Nephron progenitor cell (in vitro differentiated cells): ENCODE measurements at places on chromosomes 1 and 21.
A peak's percentile ranks its signal among the peaks of the same experiment; 100 is the strongest.

DNA sequence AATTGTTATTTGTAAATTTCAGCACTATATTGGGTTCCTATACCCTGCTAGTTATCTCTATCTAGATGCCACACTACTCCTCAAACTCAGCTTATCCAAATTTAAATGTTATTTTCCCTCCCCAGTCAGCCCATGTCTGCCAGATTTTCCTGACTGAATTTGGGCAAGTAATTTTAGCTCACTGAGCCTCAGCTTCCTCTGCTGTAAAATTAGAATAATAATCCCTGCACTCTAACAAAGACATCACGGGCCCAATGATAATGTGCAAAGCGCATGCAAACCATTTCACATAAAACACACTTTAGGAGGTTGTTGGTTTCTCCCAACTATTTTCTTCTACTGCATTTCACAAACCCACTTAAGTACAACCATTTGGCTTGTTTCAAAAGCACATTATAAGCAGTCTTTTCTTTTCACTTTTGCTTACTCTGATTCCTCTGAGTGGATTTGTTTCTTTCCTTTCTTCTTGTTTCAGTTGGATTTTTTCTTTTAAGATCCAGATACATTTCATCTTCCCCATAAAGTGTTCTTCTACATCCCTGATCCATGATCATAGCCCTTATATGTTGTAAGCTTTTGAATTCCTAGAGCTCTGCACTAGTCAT lies 152.8 kb upstream of the DPT start:
- H3K4me1 ChIP-seq = peaks cover 21% of the 10 kb centered on the region
- no peaks in the 10 kb centered on the region for H3K36me3 ChIP-seq

DNA sequence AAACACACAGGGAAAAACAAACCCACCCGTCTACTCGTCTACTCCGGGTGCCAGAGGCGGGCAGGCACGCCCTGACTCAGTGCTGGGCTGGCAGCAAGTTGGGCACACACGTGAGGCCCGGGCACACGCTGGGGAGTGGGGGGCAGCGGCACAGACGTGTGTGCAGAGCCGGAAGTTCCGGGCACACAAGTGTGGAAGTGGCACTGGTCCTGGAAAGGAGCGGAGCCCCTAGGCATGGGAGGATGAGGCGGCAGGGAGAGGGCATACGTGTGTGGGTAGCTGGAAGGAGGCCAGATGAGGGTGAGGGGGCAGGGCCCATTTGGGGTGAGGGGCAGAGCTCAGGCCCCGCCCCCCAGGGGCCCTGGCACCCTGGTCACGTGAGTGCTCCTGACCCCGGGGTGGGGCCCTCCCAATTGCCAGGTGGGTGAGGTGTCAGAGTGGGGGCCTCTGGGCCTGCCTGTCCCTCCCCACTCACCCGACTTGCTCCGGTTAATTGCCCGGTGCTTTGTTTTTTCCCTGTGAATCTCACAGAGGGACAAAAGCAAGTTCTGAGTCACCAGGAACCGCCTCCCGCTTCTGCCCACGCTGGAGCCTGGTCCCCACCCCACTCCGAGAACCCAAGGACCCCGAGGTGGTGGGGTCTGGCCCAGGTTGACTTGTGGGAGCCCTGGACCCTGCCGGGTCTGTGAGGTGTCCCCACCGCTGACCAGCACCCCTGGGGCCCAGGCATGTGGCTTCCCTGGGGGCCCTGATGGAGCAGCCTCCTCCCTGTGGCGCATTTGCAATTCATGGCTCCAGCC lies 104.8 kb upstream of the CASZ1 start:
- peaks cover 57% of the 10 kb centered on the region for H3K4me1 ChIP-seq
- peak overlapping the region; percentile 49 for H3K4me3 ChIP-seq
- no peak for DNase-seq

DNA sequence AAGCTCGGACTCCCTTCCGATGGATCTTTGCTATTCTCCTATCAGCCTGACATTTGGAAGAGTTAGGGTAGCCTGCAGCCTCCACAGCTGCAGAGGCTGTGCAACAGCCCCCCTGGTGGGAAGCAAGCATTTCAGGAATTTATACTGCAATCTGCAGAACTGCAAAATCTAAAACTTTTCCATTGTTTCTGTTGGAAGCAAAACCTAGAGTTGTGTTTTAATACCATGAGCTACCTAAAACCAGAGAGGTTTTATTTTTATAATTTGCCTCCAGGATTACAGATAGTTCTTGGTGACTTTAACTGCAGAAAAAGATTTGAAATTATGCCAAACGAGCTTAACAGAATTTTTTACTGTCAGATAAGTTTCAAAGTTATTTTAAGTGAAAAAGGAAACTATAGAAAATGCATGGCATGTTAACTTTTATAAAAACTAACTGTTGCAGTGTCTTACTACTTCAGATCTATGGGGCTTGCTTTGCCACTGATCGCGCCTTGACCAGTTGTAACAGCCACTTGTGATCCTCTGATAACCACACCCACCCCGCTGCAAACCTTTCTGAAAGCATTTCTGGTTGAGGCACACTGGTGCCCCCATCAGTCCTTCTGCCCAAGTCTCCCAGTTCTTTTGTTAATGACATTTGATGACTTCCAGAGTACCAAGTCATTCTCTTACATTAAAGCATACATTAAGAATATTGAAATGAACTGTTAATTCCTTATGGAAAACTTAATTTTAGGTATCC lies 64.8 kb downstream of the PRDM2 start:
- peaks cover 26% of the 10 kb centered on the region for H3K36me3 ChIP-seq
- H3K27me3 ChIP-seq = peaks cover 10% of the 10 kb centered on the region
- no peak overlapping the region for H3K27ac ChIP-seq
- H3K4me1 ChIP-seq = peaks cover 58% of the 10 kb centered on the region
- H3K4me3 ChIP-seq = no peak overlapping the region
- DNase-seq = peak; percentile 26

- H3K36me3 ChIP-seq = no peaks in the 10 kb centered on the region
- no peak for DNase-seq
- H3K4me3 ChIP-seq = no peak overlapping the region
- peaks cover 12% of the 10 kb centered on the region for H3K4me1 ChIP-seq
- H3K27me3 ChIP-seq = peaks cover 5% of the 10 kb centered on the region
- H3K27ac ChIP-seq = no peak overlapping the region
Measured at GRCh38 chr1:175508320-175509110, 234.9 kb downstream of the TNR start.

GRCh38 chr1:155195201-155196102 lies 12.2 kb downstream of the THBS3 start:
- no peak for DNase-seq
- peak overlapping the region; percentile 95 for H3K27ac ChIP-seq
- H3K27me3 ChIP-seq = peaks cover 3% of the 10 kb centered on the region
- peaks cover 30% of the 10 kb centered on the region for H3K36me3 ChIP-seq

DNA sequence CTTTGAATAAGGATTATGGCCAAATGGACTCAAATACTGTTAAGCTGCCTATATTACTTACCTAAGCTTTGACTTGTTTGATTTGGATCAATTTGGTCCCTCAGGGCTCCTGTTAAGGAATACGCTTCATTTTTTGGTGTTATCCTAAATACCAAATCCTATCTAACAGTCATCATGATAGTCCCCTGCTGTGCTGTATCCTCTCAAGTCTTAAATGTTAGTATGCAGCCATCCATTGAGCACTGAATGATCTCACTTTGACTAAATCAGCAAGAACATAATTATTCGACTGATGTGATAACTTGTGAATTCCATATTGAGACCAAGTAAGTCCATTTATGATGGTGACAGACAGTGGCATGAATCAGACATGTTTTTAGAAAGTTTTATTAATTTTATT lies 53.1 kb upstream of the ATF3 start:
- no peaks in the 10 kb centered on the region for H3K36me3 ChIP-seq
- H3K27ac ChIP-seq = no peak overlapping the region
- H3K4me3 ChIP-seq = no peak overlapping the region
- no peak for DNase-seq

DNA sequence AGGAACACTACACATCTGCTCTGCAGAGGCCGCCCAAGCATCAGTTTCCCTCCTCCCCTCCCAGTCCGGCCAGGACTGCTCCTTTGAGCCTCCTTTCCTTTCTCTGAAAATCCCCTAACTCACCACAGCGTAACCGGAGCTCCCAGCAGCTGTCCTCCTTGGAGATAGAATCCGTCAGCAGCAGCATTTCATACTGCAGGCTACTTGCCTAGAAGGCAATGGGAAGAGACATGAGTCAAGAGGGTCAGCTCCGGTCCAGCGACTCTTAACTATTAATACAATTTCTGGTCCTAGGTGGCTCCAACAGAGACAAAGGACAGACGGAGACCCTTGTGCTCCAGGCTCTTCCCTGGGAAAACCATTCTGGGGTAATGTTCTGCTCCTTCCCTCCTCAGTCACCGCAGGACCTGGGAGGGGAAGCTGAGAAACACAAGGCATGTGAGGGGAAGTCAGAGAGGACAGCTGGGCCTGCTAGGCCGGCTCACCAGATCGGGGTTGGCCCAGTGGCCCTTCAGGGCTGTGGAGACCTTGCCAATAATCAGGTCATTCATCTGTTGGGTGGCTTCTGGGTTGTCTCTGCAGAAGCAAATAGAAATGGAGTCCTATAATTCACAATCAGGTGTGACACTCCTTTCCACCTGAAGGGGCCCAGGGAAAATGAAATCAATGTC lies 99.7 kb downstream of the UBR4 start:
- peaks cover 85% of the 10 kb centered on the region for H3K36me3 ChIP-seq
- DNase-seq = no peak
- no peak overlapping the region for H3K4me3 ChIP-seq
- peaks cover 4% of the 10 kb centered on the region for H3K27me3 ChIP-seq
- H3K4me1 ChIP-seq = no peaks in the 10 kb centered on the region

DNA sequence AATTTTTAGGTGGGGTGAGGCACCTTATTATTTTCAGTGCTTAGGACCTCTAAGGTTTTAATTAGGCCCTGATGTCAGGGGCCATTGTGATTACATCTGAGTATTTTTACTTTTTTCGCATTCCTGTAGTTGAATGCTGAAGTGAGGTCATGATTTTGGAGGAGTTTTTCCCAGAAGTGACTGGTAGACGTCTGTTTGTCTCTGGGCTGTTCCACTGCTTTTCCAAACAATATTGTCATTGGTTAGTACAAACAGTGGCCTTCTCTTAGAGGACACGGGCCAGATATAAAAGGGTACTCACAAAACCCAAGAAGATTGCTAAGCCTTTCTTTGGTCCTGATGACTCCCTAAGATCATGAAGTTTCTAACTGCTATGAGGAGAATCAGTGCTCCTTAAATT lies 7.6 kb upstream of the RASAL2 start:
- H3K4me3 ChIP-seq = no peak overlapping the region
- no peak for DNase-seq
- H3K27ac ChIP-seq = no peak overlapping the region
- no peaks in the 10 kb centered on the region for H3K4me1 ChIP-seq

- peaks cover 35% of the 10 kb centered on the region for H3K4me1 ChIP-seq
- no peak overlapping the region for H3K4me3 ChIP-seq
- no peaks in the 10 kb centered on the region for H3K36me3 ChIP-seq
- H3K27ac ChIP-seq = no peak overlapping the region
Measured at GRCh38 chr1:20080441-20081352, 10.7 kb downstream of the PLA2G5 start.

DNA sequence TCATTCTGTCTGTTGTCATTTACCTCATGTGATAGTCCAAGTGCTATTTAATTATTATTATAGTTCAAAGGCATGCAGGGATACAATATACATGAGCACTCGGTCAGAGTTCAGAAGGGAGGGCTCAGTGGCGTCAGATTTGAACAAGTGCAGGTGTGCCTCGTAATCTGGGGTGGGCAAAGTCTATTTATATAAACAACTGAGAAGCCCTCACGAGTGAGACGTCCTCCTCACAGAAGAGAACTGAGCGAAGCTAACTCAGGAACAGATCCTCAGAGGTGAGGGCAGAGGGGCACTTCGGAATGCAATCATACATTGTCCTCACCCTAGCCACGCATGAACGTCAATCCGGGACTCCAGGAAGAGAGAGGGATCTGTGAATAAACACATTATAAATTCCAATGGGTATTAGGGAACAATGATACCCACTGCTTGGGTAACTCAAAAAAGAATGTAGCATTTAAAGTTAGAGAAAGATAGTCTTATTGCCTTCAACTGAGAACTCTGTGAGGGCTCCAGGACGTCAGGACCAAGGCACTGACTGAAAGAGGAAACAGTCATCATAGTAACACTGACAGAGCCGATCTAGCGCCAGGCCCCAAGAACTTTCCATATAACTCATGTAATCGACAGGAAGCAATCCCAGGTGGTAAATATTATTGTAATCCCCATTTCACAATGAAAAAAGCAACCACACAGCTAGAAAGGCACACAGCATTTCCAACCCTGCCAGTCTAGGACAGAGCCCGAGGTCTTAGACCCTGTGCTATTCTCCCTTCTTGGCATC lies 127.1 kb upstream of the B3GALT2 start:
- no peaks in the 10 kb centered on the region for H3K36me3 ChIP-seq
- H3K4me3 ChIP-seq = no peak overlapping the region
- H3K27ac ChIP-seq = no peak overlapping the region
- peaks cover 10% of the 10 kb centered on the region for H3K4me1 ChIP-seq
- no peak for DNase-seq

DNA sequence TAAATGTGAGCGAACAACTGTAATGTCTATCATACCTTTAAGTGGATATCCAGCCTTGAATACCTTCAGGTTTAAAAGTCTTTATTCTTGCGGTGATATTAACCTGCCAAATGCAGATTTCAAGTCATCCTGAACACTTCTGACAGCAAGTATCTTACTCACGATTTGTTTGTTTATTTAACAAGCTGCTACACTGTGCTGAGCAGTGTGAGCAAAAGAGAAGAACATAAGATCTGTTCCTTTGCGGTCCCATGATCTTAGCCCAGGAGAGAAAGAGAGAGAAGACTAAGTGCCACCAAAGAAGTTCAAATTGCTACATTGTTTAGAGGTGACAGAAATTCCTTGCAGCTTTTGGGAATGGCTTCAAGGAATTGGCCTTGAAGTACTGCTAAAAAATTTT lies 9.5 kb upstream of the IL24 start:
- no peak for DNase-seq
- H3K27me3 ChIP-seq = peaks cover 9% of the 10 kb centered on the region
- H3K36me3 ChIP-seq = no peaks in the 10 kb centered on the region
- peak overlapping the region; percentile 85 for H3K27ac ChIP-seq
- no peak overlapping the region for H3K4me3 ChIP-seq

- no peaks in the 10 kb centered on the region for H3K4me1 ChIP-seq
- H3K4me3 ChIP-seq = no peak overlapping the region
- no peaks in the 10 kb centered on the region for H3K36me3 ChIP-seq
- peaks cover 14% of the 10 kb centered on the region for H3K27me3 ChIP-seq
Measured at GRCh38 chr1:3027611-3028371, 6.5 kb downstream of the ACTRT2 start.

- no peaks in the 10 kb centered on the region for H3K36me3 ChIP-seq
- H3K4me1 ChIP-seq = no peaks in the 10 kb centered on the region
- H3K4me3 ChIP-seq = no peak overlapping the region
- peaks cover 4% of the 10 kb centered on the region for H3K27me3 ChIP-seq
Measured at GRCh38 chr1:92188436-92189255, 29.1 kb upstream of the C1orf146 start.

DNA sequence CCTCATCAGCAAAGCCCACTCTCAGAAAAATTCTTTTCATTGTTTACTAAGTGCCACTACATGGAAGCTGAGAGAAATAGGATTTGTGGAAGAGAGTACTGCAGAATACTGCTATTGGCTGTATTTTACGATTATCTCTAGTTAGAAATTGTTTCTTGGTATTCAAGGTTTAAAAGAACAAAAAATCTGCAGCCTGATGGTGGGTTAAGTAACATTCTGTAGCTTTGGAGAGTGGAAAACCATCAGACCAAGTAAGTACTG lies 27.3 kb downstream of the PTTG1IP start:
- peaks cover 26% of the 10 kb centered on the region for H3K4me1 ChIP-seq
- peaks cover 9% of the 10 kb centered on the region for H3K27me3 ChIP-seq
- DNase-seq = no peak
- peaks cover 23% of the 10 kb centered on the region for H3K36me3 ChIP-seq
- H3K27ac ChIP-seq = no peak overlapping the region

GRCh38 chr1:50329332-50329932 lies 93.8 kb downstream of the DMRTA2 start:
- H3K36me3 ChIP-seq = no peaks in the 10 kb centered on the region
- H3K27ac ChIP-seq = no peak overlapping the region
- H3K4me1 ChIP-seq = no peaks in the 10 kb centered on the region
- H3K27me3 ChIP-seq = peaks cover 41% of the 10 kb centered on the region
- DNase-seq = no peak
- H3K4me3 ChIP-seq = no peak overlapping the region
